ENCODE measurements at places on chromosomes 3 and 15. TPM values are rescaled to one million over a fixed set of nuclear protein-coding genes. Genes with fewer than 3 reads are reported as not detected.

DNA sequence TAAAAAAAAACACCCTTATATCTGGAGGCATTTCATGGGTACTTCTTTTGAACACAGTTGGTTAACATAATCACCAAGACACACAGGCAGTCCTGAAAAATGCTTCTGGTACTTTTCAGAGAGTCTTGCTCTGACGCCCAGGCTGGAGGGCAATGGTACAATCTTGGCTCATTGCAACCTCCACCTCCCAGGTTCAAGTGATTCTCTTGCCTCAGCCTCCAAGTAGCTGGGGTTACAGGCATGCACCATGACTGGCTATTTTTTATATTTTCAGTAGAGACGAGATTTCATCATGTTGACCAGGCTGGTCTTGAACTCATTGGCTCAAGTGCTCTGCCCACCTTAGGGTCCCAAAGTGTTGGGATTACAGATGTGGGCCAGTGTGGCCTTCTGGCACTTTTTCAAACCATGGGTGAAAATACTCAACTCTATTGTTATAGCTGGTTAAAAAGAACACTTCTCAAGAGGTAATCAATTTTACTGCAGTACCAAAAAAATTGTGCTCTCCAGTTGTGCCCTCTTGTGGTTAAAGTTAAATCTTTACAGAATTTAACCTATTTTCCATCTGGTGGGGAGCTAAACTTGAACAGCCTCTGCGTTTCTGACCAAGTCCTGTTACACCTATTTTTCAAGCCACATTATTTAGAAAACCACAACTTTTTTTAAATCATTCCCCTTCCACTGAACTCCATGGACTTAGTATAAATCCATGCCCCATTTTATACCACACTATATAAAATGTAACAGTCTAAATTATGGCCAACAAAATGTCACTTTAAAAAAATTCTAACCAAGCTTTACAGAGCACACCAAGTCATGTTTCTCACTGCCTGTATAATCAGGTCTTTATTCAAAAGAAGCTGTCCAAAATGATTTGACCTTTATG is 1.2 kb upstream of the SNAPC5 start:
- DNase-seq, result peak; percentile 64

- peak; percentile 99 for DNase-seq
Measured at GRCh38 chr3:9976721-9977709, 9.6 kb downstream of the EMC3 start.

- no peak for DNase-seq
Measured at GRCh38 chr15:75790631-75791336, 52.5 kb upstream of the UBE2Q2 start.

GRCh38 chr3:195908694-195909581 is 587 bp upstream of the TNK2 start:
- peak; percentile 67 for DNase-seq

DNA sequence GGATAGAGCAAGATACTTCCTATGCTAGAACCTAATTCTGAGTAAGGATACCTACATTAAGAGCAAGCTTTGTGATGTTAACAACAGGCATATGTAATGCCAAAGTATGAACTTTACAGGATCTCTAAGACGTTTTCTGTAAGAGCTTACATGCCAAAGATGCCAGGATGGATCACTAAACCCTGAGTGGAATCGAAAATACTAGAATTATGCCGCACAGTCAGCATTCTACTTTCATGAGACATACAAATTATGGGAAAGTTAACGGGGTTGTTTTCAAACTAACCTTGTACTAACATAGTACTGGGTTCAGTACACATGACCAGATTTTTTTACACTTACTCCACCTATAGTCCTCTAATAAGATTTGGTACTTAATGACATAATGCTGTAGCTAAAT is 55.1 kb downstream of the AAGAB start:
- DNase-seq, result peak; percentile 66

DNA sequence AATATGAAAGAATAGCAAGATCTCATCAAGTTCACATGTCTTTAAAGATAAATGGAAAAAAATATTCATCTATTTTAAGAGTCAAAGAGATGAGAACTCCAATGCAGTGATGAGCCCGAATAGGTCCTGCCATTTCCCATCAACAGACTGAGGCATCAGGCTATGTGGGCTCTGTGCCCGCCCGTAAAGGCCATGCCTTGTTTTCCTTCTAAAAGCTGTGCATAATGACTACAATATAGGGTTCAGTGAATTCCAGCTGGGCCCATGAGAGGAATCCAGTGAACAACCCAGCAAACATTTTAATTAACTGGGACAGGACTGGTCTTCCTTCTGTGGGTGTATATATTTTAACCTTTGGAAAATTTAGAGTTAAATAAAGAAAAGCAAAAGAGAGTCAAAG is 44.6 kb downstream of the RASGRP1 start:
- DNase-seq, result no peak

GRCh38 chr3:170605490-170605889 is 19.6 kb upstream of the SLC7A14 start:
- DNase-seq, result no peak

DNA sequence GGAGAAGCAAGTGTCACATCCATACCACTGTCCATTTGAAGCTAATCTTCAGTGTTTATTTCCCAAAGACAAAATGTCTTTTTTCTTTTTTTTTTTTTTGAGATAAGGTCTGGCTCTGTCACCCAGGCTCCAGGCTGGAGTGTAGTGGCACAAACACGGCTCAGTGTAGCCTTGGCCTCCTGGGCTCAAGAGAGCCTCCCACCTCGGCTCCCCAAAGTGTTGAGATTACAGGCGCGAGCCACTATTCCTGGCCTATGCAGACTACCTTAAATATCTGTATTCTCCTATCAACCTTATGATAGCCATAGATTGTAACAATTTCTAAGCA is 27.7 kb upstream of the VPS33B start:
- DNase-seq, result no peak

DNA sequence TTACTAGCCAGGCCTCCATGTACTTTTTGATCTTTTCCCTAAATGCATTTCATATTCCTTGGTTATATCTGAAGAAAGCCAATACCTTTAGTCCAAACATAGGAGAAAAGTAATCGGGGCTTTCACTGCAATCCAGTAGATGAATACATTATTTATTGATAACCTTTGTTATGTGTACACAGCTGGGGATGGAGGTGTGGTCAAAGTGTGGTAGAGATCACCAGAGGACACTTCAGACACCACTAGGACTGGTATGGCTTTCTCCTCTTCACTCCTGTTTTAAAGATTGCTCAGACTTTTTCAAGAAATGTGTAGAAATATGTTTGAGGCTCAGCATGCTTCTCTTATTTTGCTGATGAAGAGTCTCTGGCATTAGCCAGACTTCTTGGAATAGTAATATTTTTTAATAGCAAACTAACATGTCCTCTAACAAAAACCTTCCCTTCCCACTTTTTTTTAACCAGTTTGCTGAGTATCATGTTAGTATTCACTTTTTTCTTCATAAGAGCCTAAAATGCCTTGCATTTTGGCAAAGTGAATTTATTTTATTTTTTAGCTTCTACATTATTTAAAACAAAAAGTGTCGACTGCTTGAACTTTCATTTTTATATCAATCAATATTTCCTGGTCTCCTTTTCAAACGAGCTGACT is 65.6 kb upstream of the MBNL1 start:
- DNase-seq, result no peak

GRCh38 chr15:56537881-56538280 is 72.9 kb upstream of the MNS1 start:
- no peak for DNase-seq

DNA sequence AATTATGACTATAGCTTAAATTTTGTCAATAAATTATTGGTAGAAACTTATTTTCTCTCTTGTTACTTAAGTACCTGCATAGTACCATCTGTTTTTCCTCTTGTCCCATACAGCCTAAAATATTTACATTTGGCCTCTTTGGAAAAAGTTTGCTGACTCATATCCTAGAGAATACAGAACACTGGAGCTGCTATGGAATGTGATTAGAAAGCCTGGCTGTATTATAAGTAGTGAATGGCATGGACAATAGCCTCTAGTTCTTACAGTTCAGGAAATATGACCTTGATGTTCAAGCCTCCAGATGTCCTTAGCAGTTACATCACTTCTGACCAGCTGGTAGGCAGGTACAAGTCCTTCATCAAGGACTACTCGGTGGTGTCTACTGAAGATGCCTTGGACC is 28.3 kb downstream of the ST8SIA2 start:
- peak; percentile 31 for DNase-seq

- DNase-seq, result no peak
Measured at GRCh38 chr3:135860761-135861160, 104.8 kb upstream of the PPP2R3A start.

- peak; percentile 62 for DNase-seq
Measured at GRCh38 chr15:70095408-70096214, 2.1 kb downstream of the TLE3 start.

DNA sequence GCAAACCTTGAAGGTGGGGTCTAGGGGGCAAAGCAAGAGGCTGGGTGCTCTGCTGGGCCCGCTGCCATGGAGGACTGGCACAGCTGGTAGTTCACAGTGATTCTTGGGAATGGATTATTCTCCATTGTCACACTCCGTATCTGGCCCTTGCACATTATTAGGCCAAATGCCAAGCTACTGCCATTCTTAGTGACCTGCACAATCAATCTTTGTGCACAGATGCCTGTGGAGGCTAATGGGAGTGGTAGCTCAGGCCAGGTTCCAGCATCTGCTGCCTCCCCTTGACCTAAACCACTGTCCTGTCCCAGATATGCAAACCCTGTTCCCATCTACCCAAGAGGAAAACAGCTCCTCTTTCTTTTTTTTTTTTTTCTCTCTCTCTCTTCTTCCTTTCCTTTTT is 67.5 kb downstream of the TIPARP start:
- no peak for DNase-seq

DNA sequence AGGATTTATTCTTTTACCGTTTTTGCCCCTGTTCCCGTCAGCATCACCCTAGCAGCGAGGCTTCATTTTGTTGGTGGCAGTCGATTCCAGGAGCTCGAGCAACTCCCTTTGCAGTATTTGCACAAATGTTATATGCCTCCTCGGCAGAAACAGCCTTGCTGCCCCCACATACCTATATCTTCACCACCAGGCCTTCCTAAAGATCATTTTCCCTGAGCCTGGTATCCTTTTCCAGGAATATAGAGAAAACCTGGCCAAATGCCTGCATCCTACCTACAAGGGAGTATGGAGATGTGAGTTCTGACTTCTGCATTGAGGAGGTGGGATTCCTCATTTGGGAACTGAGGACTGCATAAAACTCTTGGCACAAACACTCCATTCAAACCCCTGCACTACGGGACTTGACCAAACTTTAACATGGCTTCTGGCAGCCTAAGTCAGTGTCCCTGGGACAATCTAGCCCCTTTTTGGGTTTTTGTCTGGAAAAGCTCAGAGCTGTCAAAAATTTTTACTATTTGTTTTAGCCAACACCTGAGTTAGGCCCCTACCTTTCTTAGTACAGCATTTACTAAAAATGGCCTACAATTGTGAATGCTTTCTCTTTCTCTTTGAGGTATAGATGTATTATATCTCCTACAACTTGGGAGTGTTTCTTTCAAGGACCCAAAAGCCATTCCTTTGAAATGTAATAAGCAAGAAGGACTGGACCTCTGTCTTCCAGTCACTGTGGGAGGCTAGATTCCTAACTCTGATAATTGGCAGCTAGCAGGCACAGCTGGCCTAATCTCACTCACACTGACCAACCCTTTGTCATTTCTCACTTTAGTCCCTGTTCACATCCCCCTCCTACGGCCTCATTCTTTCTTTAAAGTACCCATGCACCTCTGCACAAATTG is 12.1 kb upstream of the UBE2Q2 start:
- DNase-seq, result no peak

DNA sequence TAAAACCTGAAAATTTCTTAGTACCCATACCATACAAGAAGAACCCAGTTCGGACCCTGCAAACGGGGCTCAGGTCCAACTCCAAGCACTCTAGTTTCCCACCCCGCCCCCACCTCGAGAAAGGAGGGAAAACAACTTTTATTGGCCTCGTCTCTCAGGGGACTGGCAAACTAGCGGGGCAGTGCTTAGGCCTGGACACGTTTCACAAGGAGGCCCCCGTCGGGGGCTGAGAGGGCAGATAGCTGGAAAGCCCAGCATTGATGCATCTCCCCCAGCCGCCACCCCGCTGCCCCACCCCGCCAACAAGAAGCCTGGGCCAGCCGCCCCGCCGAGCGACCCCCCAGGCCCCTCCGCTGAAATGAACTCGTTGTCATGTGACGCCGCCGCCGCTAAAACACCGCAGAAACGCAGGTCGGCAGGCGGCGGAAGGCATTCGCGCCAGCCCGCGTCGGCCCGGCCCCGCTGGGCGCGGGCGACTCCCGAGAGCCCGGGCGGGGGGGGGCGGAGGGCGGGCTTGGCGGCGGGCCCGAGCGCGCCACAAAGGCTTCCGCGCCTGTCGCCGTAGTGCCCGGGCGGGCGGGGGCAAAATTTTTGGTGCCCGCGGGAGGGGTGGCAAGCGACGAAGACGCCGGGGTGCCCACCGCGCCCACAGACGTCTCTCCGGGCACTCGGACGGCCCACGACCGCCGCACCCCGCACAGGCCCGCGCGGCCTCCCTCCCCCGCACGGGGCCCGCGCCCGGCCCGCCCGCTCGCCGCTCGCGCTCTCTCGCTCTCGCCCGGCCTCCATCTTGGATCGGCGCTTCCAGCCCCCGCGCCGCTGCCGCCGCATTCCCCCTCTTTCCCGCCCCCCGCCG is 634 bp downstream of the STAG1 start:
- peak; percentile 84 for DNase-seq

DNA sequence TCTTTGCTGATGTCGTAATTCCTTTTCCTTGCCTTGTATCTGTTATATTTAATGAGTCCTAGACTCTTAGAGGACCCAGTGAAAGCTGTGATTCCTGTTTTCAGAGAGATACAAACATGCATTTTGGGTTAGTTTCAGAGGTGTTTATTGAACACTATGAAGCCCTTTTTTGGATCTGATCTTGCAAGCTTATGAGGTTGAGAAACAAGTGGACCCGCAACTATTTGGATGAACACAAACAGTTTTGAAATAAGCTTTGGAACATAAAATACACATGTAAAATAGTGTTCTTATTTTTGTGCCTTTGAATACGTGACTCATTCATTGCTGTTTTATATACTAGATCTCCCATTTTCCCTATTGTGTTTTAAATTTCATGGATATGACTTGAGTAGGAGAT is 33.5 kb downstream of the SNRK start:
- DNase-seq, result no peak

GRCh38 chr3:39590806-39591205 is 123.3 kb downstream of the MOBP start:
- no peak for DNase-seq

DNA sequence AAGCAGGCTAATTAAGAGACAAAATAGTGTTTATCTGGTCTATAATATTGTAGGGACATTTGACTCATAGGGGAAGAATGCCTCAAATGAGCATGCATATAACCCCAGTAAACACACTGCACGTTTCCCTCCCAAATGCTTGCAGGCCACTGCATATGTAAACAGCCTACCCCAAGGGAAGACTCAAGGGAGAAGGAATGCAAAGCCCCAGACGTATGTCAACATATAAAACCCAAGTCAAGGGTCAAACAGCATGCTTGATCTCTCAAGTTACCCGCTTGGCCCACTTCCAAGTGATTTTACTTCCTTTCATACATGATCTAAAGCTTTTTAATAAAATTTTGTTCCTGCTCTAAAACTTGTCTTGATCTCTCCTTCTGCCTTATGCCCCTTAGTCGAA is 1090.0 kb downstream of the OTOL1 start:
- DNase-seq, result no peak

Gene GP5
- total RNA-seq, result 0.11 TPM

Gene TLR9
- not detected for total RNA-seq

Gene GCNT3
- total RNA-seq, result not detected

Gene ARNT2
- 23.5 TPM for total RNA-seq

Gene ECE2
- not detected for total RNA-seq
